Activated naive CD4-positive, alpha-beta T cell (primary cell): ENCODE measurements at places on chromosomes 11 and 22.

GRCh38 chr11:35165423-35166368 is 26.7 kb downstream of the CD44 start:
- DNase-seq: peak; percentile 14

DNA sequence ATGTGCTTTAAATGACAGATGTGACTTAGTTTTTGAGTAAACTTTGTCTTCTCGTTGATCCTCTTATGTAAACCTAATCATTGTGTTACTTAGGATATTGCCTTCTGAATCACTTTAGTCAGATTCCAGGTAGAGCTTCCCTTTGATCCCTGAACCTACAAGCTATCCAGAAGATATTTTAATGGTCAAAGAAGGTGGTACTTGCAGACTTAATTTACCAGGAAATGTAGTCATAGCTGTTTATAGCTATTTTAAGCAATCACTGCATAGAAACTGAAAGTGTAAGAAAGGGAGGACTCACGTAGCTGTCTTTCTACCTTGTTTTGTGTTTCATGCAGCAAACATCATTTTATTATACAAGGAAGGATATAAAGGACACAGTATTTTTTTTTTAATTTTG is 189.5 kb downstream of the DDX10 start:
- DNase-seq: no peak

DNA sequence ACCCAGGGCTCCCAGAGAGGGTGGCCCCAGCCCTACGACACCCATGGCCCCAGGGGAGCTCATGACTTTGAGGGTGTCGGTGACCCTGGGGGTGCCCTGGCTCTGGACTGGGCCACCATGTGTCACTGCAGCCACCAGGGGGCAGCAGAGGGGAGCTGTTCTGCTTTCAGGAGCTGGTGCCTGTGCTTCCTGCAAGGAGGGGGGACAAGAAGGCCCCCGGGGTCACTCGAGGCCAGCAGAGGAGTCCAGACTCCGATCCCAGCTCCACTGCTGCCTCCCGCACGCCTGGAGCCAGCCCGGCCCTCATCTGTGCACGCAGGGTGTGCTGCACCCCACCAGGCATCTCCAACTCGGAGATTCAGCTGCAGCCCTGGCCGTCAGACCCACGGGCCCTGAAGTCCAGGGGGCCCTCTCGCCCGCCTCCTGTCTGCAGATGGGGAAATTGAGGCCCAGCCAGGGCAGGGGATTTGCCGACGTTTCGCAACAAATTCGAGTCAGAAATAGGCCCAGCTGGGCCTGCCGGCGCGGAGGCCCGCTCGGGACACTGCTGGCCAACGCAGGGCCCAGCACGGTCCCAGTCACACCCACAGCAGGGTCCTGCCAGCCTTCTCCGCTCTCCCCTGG is 29.5 kb upstream of the WNT7B start:
- DNase-seq: peak; percentile 73

GRCh38 chr22:24686280-24686679 is 83.3 kb downstream of the GGT1 start:
- no peak for DNase-seq

DNA sequence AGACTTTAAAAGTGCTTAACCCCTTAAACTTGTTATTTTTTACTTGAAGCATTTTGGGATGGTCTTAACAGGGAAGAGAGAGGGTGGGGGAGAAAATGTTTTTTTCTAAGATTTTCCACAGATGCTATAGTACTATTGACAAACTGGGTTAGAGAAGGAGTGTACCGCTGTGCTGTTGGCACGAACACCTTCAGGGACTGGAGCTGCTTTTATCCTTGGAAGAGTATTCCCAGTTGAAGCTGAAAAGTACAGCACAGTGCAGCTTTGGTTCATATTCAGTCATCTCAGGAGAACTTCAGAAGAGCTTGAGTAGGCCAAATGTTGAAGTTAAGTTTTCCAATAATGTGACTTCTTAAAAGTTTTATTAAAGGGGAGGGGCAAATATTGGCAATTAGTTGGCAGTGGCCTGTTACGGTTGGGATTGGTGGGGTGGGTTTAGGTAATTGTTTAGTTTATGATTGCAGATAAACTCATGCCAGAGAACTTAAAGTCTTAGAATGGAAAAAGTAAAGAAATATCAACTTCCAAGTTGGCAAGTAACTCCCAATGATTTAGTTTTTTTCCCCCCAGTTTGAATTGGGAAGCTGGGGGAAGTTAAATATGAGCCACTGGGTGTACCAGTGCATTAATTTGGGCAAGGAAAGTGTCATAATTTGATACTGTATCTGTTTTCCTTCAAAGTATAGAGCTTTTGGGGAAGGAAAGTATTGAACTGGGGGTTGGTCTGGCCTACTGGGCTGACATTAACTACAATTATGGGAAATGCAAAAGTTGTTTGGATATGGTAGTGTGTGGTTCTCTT is 2.8 kb downstream of the MALAT1 start:
- no peak for DNase-seq

GRCh38 chr11:35035894-35036408 is 103.0 kb upstream of the CD44 start:
- no peak for DNase-seq

DNA sequence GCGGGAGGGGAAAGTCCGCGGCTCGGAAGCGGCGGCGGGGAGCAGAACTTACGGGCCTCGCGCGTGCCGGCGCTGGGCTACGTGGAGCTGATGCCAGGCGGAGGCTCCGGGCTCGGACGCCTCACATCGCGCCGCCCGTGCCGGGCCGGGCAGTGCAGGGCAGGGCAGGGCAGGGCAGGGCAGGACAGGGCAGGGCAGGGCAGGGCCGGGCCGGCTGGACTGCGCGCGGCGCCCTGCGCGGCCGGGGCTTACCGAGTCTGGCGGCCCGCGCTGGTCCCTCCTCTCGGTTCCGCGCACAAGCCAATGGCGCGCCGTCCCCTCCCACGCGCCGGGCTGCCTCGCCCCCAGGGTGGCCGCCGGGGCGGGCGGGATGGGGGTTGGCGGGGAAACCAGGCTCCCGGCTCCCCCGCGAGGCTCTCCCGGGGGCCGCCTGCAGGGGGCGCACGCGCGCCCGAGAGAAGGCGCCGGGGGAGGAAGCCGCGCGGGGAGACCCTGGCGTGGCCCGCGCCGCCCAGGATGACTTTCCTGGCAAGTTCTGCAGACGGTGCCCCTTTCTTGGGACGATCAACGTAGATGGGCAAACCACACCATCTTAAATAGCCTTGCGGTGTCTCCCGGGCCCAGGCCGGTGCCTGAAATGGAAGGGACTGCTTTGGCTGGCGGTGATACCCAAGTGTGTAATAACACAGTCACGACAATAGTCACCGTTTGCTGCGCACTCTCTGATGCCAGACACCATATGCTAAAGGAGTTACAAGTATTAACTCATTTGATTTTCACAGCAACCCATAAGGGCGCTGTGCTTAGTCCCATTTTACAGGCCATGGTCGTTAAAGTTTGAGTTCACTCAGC is at the start of gene TP53I11:
TP53I11 (minus strand) TSS at position 259 of the 852 bp plus-strand sequence. CDS start 12,548 bp downstream, outside the sequence.
- DNase-seq: no peak

GRCh38 chr11:74427384-74427886 is 29.2 kb upstream of the PGM2L1 start:
- DNase-seq: no peak

DNA sequence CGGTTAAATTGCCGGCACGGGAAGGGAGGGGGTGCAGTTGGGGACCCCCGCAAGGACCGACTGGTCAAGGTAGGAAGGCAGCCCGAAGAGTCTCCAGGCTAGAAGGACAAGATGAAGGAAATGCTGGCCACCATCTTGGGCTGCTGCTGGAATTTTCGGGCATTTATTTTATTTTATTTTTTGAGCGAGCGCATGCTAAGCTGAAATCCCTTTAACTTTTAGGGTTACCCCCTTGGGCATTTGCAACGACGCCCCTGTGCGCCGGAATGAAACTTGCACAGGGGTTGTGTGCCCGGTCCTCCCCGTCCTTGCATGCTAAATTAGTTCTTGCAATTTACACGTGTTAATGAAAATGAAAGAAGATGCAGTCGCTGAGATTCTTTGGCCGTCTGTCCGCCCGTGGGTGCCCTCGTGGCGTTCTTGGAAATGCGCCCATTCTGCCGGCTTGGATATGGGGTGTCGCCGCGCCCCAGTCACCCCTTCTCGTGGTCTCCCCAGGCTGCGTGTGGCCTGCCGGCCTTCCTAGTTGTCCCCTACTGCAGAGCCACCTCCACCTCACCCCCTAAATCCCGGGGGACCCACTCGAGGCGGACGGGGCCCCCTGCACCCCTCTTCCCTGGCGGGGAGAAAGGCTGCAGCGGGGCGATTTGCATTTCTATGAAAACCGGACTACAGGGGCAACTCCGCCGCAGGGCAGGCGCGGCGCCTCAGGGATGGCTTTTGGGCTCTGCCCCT is 529 bp upstream of the CCND1 start:
- DNase-seq: no peak

GRCh38 chr11:44927174-44927661 is 23.5 kb downstream of the TP53I11 start:
- DNase-seq: peak; percentile 31

- no peak for DNase-seq
Observed at GRCh38 chr11:114354076-114354475, 46.2 kb downstream of the C11orf71 start.

- no peak for DNase-seq
Observed at GRCh38 chr11:24531528-24531927, 34.7 kb downstream of the LUZP2 start.

DNA sequence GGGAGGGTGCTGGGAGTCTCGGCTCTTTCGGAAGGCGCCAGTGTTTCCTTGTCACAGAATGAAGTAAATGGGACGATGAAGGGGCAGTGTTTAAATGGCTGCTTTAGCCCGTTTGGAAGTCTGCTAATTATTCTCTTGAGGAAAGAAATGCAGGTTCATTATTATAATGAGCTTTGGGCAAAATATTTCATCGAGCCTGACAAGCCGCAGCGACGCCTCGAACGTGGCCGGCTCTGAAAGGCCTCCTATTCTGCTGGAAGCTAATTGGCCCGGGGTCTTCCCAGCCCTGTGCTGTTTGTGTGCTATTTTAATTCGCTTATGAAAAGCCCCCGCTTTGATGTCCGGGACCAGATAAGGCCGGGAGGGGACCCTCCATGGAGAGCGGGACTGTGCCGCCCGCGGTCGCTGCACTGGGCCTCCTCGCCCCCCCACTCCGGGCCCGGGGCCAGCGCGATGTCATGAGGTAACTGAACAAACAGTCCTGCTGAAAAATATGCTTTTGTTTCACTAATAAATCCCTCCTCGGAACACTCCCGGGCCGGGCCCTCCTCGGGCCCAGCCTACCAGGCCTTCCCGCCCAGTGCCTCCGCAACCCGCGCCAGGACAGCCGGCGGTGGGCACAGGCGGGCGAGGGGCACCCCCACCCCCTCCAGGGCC is 78.4 kb downstream of the CDKN1C start:
- DNase-seq: no peak

- DNase-seq: peak; percentile 53
Observed at GRCh38 chr22:38272373-38273134, at the start of gene TMEM184B. Gene TMEM184B (minus strand): TSS chr22:38273010. CDS start chr22:38247961, 25,049 bp downstream.

DNA sequence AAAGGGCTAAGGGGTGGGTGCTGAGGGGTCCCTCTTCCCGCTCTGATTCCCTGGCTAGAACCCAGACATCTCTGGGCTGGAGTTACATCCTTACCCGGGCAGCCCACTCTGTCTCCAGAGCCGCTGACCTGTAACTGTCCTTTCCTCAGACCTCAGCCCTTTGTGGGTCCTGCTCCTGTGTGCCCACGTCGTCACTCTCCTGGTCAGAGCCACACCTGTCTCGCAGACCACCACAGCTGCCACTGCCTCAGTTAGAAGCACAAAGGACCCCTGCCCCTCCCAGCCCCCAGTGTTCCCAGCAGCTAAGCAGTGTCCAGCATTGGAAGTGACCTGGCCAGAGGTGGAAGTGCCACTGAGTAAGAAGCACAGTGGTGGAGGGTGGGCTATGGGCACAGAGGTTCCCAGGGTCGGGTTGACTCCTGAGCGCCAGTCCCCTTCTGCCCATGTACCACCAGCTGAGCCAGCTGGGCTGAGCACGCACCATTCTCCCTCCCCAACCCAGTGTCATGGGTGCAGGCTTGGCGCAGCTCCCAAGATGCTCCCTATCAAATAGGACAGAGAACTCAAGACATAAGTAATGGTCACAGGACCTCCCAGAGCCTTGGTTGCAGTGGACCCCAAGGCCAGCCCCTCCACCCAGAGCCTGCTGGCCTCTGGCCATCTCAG is 1.6 kb downstream of the IL18BP start:
- no peak for DNase-seq

- no peak for DNase-seq
Observed at GRCh38 chr11:86219311-86220193, 25.0 kb upstream of the EED start.

GRCh38 chr22:22584722-22585121 is 25.7 kb upstream of the PRAME start:
- no peak for DNase-seq

GRCh38 chr22:20562607-20563465 is 55.4 kb downstream of the MED15 start:
- no peak for DNase-seq

- DNase-seq: no peak
Observed at GRCh38 chr11:70630816-70631623, 232.7 kb downstream of the CTTN start.

- DNase-seq: no peak
Observed at GRCh38 chr11:104259121-104259610, 95.2 kb upstream of the PDGFD start.

DNA sequence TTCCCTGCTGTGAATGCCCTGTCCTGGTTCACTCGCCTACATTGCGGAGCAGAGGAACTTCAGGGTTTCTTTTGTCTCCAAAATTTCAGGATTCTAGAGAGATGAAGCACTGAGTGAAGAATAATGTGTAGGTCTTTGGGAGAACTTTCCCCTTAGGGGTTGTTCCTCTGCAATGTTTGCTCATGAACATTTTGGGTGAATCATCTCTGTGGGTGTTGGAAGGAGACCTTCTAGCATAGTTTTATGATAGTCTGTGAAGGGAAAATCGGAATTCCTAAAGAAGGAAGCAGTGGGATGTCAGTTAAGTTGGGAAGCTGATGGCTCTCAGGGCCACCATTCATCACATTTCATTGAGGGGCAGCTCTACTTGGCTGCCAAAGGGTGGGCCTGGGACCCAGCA is 64.8 kb downstream of the MIAT start:
- no peak for DNase-seq

GRCh38 chr22:32969502-32969901 is 88.7 kb downstream of the SYN3 start:
- no peak for DNase-seq

GRCh38 chr22:28630177-28630574 is 49.5 kb downstream of the TTC28 start:
- no peak for DNase-seq

DNA sequence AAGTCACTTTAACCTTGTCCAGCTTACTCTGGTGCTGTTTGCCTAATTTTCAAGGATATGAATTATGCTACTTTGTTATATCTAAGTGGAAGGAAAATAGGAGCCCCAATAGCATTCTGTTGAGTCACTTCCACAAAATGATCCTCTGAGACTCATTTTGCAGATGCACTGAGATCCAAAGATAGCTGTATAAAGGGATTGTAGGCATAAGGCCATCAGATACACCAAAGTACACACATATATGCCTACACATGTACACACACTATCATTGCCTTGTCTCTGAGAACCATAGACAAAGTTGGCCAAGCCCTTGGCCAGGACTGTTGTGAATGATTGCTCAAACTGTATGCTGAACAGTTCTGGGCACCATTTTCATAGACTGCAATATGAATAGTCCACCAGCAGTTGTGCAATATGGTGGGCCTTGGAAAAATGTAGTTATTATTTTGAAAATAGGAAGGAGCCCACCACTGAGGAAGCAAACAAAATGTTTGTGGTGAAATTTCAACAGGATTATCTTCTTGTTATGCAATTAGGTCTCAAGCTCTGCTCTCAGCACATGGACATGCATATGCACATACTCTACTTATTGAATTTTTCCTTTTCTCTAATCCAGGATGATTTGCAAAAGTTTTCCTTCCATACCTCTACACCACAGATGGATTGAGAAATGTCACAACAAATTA is 186.0 kb upstream of the CTSC start:
- DNase-seq: no peak

GRCh38 chr11:47714554-47715081 is 551 bp downstream of the AGBL2 start:
- no peak for DNase-seq
